ENCODE measurements at places on chromosomes 2 and 18.

GRCh38 chr2:200962811-200963123 lies 693 bp downstream of the ORC2 start:
- no peak for DNase-seq

DNA sequence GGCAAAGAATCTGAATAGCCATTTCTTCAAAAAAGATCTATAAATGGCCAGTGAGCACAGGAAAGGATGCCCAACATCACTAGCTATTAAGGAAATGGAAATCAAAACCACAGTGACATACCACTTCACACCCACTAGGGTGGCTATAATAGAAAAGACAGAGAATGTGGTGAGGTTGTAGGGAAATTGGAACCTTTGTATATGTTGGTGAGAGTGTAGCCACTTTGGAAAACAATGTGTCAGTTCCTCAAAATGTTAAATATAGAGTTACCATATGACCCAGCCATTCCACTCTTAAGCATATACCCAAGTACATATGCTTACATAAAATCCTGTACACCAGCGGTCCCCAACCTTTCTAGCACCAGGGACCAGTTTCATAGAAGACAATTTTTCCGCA lies 152.8 kb downstream of the SMAD2 start:
- no peak for DNase-seq

GRCh38 chr18:49225160-49225559 lies 235.3 kb downstream of the DYM start:
- no peak for DNase-seq

GRCh38 chr18:77063260-77063659 lies 69.3 kb downstream of the MBP start:
- DNase-seq, result peak; percentile 65

DNA sequence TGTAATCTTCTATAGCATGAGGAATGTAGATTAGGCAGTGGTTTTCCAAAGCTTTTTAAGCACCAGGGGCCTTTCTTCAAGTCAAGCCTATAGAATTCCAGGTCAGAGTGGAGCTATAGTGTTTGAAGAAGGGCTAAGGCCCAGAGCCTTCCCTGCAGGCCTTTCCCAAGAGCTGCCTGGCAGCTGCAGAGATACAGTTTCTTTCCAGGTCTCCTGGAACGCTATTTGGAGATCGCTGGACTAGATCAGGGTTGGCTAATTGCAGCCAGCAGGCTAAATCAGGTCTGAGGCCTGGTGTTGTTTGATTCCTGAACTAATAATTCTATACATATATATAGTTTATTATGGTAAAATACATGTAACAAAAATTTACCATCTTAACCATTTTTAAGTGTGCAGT lies 319.0 kb upstream of the SPRED2 start:
- no peak for DNase-seq

- DNase-seq, result no peak
These were observed 120.2 kb downstream of the CELF4 start for GRCh38 chr18:37445368-37445767.

DNA sequence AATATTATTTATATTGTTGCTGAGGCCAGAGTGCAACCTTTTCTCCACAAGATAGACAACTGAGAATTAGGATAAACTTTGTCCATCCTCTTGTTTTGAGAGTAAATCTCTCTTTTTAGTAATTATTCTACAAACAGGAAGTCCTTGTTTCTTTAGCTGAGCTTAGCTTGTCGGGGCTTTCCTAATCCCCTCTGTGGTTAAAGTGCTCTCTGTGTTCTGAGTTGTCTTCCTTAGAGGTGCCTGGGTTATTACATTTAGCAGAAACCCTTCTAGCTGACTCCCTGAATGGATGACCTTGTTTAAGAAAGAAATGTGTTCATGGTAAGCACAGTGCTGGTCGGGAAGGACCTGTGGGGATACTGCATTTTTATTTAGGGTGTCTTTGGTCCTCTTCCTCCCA lies 12.7 kb downstream of the USP39 start:
- DNase-seq, result no peak

DNA sequence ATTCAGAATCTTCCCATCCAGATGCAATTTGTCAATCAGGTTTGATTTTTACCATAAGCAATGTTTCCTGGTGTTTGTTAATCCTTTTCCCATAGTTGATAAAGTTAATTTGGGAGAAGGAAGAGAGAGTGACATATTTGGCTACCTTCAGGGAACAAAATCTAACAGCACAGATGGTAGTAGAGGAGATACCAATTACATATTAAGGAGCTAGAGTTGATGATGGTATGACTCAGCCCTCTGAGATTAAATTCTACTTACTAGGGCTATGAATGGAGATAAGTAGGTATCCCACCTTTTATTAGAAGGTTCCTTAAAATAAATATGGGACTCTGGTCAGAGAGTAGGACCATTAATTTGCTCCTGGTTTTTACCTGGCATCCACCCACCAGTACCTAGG lies 139.7 kb downstream of the EHBP1 start:
- DNase-seq, result no peak

GRCh38 chr2:158060835-158061435 lies 40.7 kb upstream of the UPP2 start:
- DNase-seq, result peak; percentile 35

DNA sequence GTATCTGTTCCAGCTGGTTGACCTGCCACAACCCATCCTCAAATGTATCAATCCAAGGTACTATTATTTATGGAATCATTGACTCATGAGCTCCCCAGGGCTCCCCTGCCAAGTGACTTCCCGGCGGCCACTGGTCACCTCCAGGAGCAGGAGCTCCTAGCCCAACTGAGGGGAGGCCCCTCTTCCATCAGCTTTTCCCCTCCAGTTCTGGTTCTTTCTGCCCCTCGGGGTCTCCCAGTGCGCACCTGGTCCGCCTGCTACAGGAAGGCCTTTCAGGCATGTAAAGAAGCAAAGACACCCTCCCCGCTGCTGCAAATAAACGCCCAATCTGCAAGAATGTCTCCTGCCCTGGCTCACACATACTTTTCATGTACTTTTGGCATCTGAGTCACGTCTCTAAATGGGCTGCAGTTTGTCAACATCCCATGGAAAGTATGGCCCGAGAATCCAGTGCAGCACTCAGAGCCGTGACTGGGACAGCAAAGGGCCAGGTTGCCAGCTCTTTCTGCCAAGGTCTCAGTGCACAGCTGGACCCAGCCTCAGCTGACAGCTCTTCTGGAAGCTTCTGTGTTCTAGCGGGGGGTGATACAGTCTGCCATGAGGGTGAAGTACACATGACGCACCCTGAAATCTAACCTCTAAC lies 41.4 kb downstream of the KLHL29 start:
- no peak for DNase-seq

DNA sequence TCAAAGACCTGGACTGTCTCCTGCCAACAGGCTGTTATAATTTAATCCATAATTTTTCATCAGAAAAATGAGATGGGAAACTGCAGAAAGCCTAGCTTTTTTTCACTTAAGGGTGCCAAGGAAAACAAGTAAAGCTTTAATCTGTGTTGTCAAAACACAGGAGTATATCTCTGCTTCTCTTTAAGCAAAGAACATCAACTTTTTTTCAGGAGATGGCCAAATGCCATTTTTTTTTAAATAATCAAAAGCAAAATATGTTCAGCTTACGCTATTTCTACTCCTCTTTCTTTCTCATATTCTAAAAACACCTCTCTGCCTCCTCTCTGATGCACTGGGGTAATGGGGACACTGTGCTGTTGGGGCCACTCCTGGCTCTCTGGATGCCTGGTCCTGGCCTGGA lies 73.1 kb upstream of the NXPH2 start:
- DNase-seq, result no peak

- DNase-seq, result no peak
These were observed 196.4 kb upstream of the PXDN start for GRCh38 chr2:1940679-1941078.

DNA sequence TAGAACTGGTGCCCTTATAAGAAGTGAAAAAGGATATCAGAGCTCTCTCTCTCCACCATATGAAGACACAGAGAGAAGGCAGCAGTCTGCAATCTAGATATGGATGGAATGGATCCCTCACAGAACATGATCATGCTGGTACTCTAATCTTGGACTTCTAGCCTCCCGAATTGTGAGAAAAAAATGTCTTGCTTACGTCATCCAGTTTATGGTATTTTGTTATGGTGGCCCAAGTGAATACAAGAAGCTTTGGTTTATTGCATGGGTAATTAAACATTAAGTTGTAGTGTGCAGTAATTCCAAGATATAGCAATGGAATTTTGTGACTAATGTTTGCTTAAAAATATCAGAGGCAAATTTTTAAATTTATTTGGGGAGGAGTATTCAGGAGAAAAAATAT lies 1667.4 kb upstream of the SLC39A10 start:
- no peak for DNase-seq

DNA sequence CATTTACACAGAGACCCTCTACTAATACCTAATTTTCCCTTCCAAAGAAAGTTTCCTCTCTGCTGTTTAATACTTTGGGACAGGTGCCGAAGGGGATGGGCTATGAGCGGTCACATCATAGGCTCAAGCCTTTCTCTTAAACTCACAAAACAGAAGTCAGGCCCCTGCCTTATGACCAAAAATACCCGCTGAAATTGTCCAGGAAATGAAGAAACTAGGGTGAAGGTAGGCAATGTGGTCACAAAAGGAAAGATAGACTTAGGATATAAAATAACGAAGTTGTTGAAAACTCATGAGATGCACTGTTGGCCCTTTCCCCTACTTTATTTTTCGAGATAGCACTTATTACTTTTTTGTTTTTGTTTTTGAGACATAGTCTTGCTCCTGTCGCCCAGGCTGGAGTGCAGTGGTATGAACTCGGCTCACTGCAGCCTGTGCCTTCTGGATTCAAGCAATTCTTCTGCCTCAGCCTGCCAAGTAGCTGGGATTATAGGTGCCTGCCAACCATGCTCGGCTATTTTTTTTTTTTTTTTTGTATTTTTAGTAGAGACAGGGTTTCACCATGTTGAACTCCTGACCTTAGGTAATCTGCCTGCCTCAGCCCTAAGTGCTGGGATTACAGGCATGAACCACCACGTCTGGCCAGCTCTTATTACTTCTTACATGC lies 16.3 kb downstream of the SLC8A1 start:
- no peak for DNase-seq

DNA sequence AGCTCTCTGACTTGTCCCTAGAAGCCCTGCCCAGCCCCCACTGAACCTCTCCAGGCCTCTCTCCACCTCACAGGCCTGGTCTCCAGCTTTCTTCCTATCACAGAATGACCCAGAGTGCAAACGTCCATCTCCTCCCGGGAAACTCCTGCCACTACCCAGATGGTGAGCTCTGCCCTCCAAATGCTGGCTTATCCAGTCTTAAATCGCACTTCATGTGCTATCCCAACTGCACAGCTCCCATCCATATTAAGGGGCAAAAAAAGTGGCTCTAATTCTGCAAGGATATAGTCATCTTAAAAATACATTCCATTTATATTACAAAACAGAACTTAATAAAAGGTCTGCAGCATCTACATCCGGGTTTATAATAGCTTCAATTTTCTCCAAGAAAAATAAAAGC lies 70.8 kb upstream of the CDC42EP3 start:
- no peak for DNase-seq

GRCh38 chr18:10851824-10852319 lies 297.5 kb downstream of the PIEZO2 start:
- peak; percentile 40 for DNase-seq
